ENCODE measurements at places on chromosomes 12 and 14.

GRCh38 chr12:54993181-54993835 is 8.7 kb upstream of the TESPA1 start:
- DNase-seq: peak; percentile 49

DNA sequence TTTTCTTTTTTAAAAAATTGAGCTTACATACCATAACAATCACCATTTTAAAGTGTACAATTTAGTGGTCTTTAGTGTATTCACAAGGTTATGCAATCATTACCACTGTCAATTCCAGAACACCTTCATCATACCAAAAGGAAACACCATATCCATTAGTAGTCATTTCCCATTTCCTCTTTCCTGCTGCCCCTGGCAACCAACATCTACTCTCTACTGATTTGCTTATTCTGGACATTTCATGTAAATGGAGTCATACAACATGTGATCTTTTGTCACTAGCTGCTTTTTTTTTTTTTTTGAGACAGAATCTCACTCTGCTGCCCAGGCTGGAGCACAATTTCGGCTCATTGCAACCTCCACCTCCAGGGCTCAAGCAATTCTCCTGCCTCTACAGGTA is 66.8 kb upstream of the CFL2 start:
- no peak for DNase-seq

GRCh38 chr14:81591266-81591665 is 57.6 kb upstream of the SEL1L start:
- DNase-seq: no peak

DNA sequence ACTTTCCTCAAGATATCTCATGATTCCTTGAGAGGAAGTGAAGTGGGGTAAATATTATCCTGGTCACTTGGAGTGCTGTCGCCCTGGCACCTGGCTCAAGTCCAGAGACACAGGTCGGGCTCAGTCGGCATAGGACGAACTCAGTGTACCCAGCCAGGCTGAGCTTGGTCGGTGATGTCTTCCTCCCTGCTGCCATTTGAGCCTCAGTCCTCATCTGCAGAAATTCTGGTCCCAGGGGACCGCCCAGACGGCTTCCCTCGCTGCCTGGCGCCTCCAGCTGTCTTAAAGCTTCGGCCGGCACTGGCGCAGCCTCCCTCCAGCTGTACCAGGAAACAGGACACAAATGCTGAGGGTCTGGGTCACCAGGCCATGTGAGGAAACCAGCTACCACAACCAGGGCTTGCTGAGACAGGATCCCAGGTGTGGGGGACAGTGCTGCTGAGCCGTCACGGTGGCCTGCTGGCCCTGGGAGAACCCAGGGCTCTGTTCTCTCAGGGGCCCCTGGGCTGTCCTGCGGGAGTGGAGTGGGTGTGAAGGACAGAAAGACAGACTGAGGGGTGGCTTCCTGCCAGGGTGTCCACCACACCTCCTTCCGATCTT is 5.0 kb upstream of the KLC1 start:
- no peak for DNase-seq

DNA sequence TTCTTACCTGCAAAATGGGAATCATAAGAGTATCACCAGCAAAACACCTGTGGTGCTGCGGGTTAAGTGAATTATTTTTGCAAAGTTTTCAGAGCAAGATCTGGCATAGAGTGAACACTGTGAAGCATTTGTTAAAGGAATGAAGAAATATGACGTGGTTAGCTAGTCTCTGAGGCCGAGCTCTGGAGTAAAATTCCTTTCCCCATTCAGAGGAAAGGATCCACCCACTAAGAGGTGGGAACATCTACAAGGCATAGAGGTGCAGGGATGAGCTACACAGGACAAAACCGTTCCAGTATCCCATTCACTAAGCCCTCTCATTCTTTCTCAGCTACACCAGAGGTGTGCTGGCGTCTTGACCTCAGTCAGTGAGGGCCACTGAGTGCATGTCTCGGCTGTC is 48.5 kb downstream of the JAG2 start:
- DNase-seq: no peak

GRCh38 chr12:111653596-111653995 is 32.2 kb downstream of the BRAP start:
- DNase-seq: no peak

GRCh38 chr14:102775855-102776760 is 1.1 kb upstream of the TRAF3 start:
- DNase-seq: no peak

DNA sequence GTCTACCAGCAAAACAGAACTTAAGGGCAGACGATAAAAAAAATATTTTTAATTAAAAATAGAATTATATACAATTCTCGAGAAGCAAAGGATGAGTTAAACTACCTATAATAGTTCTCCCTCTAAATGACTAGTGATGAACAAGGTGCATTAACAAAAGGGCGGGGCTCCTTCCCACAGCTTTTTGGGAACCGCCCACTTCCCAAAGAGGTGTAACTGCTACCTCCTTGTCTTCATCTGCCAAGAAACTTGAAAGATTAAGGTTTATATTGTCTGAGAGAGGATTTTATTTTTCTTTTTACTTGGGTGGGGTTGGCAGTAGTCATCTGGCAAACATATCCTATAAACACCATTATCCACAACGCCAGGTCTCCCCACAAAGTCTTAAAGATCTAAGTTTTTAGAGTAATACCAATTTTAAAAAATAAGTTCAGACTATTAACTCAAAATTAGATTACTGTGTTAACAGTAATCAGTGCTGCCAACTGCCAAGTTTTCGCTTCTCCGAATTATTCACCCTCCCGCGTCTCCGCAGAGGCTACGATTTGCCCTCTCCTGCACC is 938 bp downstream of the RALGAPA1 start:
- no peak for DNase-seq

- no peak for DNase-seq
These were observed 14.3 kb downstream of the PPP1R12A start for GRCh38 chr12:79920421-79921238.

GRCh38 chr12:120181991-120182631 is 12.4 kb downstream of the GCN1 start:
- no peak for DNase-seq

DNA sequence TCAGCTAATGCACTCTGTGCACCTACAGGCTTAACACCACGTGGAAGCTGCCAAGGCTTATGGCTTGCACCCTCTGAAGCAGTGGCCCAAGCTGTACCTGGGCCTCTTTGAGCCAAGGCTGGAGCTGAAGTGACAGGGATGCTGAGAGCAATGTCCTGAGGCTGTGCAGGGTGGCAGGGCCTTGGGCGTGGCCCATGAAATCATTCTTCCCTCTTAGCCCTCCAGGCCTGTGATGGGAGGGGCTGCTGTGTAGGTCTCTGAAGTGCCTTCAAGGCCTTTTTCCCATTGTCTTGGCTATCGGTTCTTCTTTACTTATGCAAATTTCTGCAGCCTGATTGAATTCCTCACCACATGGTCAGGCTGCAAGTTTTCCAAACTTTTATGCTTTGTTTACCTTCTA is 47.4 kb upstream of the TMTC1 start:
- DNase-seq: no peak

DNA sequence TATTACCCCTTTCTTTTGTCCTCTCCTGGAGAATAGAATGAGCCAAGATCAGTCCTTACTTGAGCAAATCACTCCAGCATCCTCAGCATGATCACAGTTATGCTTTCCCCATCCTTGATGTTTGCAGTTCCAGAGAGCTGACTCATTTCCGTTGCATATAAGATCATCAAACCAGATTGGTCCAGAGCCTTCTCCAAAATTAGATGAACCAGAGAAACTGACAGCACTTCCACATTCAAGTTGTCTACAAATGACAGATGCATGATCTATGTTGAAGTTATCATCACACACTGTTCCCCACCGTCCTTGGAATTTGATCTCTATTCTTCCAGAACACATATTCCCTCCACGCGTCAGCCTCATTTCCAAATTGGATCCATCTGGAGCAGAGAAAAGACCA is 4.8 kb downstream of the CD163 start:
- DNase-seq: no peak
